ENCODE measurements at places on chromosomes 3 and 15. TPM values are rescaled to one million over a fixed set of nuclear protein-coding genes. Genes with fewer than 3 reads are reported as not detected.

SPATA12 gene
- total RNA-seq = not detected

- H3K27me3 ChIP-seq = no peaks in the 10 kb centered on the region
- no peaks in the 10 kb centered on the region for H3K36me3 ChIP-seq
- H3K27ac ChIP-seq = no peak overlapping the region
- DNase-seq = no peak
These were observed 560.7 kb upstream of the ROBO2 start for GRCh38 chr3:76479161-76479650.

DNA sequence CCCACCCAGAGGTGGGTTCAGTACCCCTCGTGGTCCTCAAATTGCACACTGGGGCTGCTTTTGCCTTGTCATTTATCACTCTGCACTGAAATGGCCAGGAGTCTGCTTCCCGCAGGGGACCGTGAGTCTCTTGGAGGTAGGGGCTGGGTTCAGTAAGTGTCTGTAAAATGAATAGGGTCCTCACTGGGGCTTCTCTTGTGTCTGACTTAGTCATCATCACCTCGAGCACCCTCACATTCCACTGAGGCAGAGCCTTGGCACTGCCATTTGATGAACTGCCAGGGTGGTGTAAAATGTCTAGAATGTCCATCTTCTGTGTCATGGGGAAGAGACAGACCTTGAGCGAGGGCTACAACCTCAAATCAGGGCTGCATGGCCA, 61.0 kb upstream of the RYK start:
- H3K4me3 ChIP-seq = no peak overlapping the region
- peaks cover 76% of the 10 kb centered on the region for H3K4me1 ChIP-seq
- peak overlapping the region; percentile 97 for H3K27ac ChIP-seq
- DNase-seq = no peak

- peak overlapping the region; percentile 29 for H3K4me3 ChIP-seq
- H3K27ac ChIP-seq = peak overlapping the region; percentile 80
- H3K27me3 ChIP-seq = no peaks in the 10 kb centered on the region
- peak; percentile 29 for DNase-seq
- H3K4me1 ChIP-seq = peaks cover 92% of the 10 kb centered on the region
- no peaks in the 10 kb centered on the region for H3K36me3 ChIP-seq
These were observed 15.6 kb downstream of the SMAD3 start for GRCh38 chr15:67080900-67081431.

GRCh38 chr3:143471705-143472104, 352.1 kb downstream of the CHST2 start:
- H3K36me3 ChIP-seq = no peaks in the 10 kb centered on the region
- no peaks in the 10 kb centered on the region for H3K4me1 ChIP-seq
- no peak overlapping the region for H3K4me3 ChIP-seq
- no peak overlapping the region for H3K27ac ChIP-seq
- H3K27me3 ChIP-seq = no peaks in the 10 kb centered on the region
